Activated CD4-positive, alpha-beta T cell treated with anti-CD3 and anti-CD28 coated beads for 24 hours (primary cell): ENCODE measurements at places on chromosomes 1 and 21.

GRCh38 chr1:248886237-248886895, 19.7 kb upstream of the PGBD2 start:
- DNase-seq = no peak

- no peak for DNase-seq
These were observed 1.9 kb upstream of the TPM3 start for GRCh38 chr1:154193821-154194220.

DNA sequence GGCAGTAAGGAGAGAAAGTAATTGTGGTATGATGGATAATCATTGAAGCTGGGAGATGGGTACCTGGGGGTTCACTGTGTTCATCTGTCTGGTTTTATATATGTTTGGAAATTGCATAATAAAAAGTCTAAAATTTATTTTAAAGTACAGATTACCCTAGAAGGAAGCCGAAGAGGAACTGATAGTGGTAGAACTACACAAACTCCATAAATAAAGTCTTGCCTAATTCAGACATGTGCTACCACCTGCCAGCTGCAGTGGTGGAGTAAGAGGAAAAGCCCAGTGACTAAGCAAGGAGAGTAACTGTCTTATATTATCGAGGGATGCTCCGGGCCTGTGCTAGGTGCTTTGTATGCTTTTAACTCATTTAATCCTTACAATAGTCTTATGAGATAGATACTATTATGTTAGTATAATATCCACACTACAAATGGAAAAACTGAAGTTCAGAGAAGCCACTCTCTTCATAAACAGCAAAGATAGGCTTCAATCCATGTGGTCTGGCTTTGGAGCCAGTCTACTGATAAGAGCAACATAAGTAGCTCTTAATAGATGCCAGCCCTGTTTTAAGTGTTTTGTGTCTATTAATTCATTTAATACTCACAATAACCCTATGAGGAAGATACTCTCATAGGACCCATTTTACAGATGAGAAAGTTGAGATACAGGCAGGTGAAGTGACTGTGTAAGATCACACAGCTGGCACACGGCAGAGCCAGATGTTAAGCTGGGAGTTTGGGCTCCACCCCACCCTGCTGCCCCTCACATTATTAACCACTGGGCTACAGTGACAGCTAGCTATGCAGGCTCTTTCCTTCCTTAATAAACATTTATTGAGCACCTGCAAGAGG, 56.8 kb upstream of the HNRNPU start:
- DNase-seq = no peak

DNA sequence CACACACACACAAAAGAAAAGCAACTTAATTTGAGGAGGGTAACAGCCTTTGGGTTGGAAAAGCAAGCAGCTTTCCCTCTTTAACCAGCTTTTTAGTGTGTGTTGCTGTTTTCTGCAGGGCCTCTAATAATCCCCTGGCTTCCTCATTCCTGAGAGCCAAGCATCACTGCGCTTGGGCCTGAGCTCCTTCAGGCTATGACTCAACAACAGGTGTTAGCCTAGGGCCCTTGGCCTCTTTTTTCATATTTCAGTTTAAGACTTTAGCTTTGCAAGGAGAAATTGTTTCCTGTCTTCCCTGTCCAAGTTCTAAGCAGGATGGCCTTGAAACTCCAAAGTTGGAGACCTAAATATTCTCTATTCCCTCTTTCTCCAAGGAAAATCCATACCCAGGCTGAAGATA, 26.2 kb upstream of the SNX27 start:
- DNase-seq = no peak

DNA sequence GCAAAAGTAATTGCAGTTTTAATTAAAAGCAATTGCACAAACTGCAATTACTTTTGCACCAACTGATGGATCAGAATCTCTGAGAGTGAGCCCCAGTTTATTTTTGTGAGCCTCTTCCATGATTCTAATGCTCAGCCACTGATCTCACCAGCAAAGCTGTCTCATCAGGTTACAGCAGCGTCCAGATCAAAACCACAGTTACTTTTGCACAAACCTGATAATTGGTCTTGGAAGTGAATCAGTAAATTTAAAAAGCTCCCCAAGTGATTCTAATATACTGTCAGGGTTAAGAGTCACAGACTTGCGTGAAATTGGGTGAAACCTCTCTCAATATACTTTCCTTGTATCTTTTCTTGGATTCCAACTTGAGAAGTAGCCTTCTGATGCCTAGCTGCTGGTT, 13.5 kb upstream of the CR2 start:
- DNase-seq = no peak

DNA sequence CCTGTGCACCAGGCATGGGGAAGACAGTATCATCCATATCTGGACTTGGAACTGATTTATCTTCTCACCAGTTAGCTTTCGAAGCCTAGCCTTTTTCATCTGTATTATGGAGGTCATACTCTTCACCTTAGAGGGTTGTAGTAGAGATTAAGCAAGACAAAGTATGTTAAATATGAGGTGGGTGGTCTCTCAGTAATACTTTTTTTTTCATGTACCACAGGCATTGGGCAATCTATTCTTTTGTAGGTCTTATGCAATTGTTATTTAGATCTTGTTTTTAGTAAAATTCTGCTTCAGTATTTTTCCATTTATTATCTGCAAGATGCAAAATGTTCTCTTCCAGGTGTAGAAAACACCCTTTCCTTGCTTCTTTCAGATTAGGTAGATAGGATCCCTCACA, 35.2 kb upstream of the OR2B11 start:
- DNase-seq = no peak

DNA sequence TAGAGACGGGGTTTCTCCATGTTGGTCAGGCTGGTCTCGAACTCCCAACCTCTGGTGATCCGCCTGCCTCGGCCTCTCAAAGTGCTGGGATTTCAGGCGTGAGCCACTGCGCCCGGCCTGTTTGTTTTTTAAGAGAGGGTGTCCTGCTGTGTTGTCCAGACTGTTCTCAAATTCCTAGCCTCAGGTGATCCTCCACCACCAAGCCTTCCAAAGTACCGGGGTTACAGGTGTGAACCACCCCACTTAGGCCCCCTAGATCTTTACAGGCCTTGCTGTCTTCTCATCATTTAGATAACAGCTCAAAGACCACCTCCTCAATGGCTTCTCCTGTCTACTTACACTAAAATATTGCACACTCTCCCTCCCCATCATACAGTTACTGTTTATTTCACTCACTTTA, 6.3 kb downstream of the SESN2 start:
- no peak for DNase-seq
